SK-N-MC (cell line): ENCODE measurements at places on chromosomes 6 and 20.
A peak's percentile ranks its signal among the peaks of the same experiment; 100 is the strongest.

DNA sequence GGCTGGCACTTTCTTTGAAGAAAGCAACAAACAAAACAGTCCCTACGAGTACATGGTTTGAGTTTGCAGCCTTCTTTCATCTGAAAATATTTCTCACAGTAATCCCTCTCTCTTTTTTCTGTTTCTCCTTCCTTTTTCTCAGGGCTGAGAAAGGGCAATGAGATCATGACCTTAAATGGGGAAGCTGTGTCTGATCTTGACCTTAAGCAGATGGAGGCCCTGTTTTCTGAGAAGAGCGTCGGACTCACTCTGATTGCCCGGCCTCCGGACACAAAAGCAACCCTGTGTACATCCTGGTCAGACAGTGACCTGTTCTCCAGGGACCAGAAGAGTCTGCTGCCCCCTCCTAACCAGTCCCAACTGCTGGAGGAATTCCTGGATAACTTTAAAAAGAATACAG, 80.7 kb upstream of the CLDN20 start:
- DNase-seq, result no peak

- no peak for DNase-seq
Measured at GRCh38 chr20:49905415-49906091, 9.8 kb downstream of the SPATA2 start.

GRCh38 chr6:128719786-128720185, 163.2 kb upstream of the LAMA2 start:
- DNase-seq, result no peak

GRCh38 chr6:82169138-82169876, 78.2 kb downstream of the IBTK start:
- no peak for DNase-seq

DNA sequence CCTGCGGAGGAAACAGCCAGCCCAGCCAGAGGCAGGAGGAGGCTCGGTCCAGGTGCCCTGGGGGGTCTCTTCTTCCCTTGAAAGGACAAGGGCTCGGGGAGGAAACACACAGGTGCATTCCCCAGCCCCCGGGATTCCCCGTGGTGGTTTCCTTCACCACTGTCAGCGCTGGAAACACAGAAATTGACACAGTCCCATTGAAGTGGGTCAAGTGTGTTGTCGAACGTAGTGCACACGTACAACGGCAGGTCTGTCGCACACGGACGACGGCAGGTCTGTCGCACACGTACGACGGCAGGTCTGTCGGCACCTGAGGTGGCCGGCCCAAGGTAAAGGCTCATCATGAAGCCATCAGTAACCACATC, 80.9 kb downstream of the DLL1 start:
- no peak for DNase-seq

DNA sequence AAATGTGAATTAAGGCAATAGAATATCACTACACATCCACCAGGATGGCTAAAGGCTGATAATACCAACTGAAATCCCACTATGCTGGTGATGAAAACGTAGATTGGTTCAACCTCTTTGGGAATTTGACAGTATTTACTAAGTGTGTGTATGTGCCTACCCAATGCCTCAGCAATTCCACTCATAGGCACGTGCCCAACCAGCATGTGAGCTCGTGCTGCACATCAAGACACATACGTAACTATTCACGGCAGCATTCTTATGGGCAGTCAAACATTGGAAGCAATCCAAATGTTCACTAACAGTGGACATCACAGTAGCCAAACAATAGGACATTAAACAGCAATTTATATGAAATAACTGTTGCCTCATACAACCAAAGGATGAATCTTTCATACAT, 15.7 kb upstream of the AFDN start:
- no peak for DNase-seq

DNA sequence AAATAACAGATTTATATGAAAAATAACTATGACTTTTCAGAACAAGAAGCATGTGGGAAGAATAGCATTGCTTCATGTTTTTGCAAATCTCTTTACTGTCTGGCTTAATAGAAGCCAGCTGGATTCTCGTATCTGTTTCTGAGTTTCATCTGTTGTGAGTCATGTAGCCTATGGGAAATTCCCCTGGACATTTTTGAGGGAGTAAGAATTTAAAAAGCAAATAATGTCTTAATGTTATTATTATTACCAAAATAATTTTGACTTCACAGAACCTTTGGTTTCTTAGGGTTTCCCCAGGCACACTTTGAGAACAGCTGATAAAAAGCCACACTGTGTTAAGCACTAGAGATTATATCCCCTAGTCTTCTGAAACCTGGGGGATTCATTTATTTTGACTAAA, 75.8 kb downstream of the SYCP2L start:
- DNase-seq, result peak; percentile 37

DNA sequence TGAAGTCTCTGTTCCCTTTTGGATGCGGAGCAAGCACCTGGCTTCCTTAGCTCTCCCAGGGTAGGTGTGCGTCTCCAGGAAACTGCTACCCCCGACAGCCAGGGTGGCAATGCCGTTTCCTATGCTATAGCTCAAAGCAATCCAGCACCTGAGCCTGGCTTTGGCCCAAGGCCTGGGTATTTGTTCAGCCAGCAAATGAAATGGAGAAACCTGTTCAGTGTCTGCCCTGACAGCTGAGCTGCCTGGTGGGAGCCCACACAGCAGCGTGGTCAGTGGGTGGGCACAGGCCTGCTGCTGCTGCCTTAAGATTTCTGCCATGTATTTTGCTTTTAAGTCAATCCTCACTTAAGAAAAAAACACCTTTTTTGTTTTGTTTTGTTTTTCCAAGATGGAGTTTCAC, 13.7 kb downstream of the SPATA2 start:
- DNase-seq, result no peak

DNA sequence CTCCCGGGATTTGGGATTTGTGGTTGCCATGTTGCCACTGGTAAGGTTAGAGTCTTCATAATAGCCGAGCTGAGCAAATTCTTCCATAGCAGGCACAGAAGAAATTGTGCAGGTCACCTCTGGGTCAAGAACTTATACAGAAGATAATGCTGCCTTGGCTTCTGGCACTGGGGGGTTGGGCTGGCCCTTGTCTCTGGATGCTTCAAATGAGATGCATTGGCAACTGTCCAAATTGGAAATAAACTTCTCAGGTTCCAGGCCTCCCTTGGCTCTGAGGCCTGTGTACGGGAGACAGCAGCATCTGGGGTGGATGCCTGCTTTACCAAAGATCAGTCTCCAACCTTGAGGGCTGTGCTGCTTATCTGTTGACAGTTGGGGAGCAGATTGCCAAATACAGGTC, 26.2 kb downstream of the MYO6 start:
- no peak for DNase-seq

DNA sequence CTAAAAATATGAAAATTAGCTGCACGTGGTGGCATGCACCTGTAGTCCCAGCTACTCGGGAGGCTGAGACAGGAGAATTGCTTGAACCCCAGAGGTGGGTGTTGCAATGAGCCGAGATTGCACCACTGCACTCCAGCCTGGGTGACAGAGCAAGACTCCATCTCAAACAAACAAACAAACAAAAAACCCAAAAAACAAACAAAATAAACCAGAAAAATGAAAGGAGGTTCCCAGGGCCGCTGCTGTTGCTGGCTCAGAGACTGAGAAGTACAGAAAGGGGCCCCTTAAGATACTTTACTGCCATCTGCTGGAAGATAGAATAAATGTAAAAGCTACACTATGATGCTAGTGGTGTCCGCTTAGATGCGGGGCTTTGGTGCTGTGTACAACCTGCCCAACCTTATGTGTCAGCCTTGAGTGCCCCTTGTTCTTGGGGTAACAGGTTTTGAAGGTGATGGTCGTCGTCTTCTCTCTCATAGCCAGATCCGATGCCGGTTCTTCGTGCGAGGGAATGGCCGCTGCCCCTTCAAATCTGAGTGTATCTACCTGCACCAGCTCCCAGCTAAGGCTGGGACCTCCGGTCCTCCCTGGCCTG, 2.8 kb upstream of the FANCE start:
- no peak for DNase-seq

DNA sequence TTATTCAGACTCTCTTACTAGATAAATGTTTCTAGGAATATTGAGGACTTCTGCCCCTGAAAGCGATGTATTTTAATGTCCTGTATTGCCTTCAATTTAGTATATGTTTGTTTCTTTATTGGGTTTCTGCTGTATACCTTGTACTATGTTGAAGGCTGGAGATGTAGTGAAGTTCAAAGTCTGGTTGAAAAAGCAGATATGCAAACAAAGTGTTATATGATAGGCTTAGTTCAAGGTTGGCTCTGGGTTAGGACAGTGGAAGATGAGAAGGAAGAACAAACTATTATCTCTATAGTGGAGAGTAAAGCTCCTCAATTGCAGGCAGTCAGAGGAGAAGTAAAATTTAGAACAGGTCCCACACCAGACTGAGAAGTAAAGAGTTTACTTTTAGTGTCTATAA, 36.3 kb upstream of the ADGRG6 start:
- no peak for DNase-seq

- DNase-seq, result no peak
Measured at GRCh38 chr6:3039384-3039783, 28.9 kb upstream of the RIPK1 start.

- DNase-seq, result no peak
Measured at GRCh38 chr20:8646716-8647115, 422.2 kb upstream of the PLCB4 start.

GRCh38 chr6:22029171-22029570, 267.7 kb downstream of the PRL start:
- no peak for DNase-seq

DNA sequence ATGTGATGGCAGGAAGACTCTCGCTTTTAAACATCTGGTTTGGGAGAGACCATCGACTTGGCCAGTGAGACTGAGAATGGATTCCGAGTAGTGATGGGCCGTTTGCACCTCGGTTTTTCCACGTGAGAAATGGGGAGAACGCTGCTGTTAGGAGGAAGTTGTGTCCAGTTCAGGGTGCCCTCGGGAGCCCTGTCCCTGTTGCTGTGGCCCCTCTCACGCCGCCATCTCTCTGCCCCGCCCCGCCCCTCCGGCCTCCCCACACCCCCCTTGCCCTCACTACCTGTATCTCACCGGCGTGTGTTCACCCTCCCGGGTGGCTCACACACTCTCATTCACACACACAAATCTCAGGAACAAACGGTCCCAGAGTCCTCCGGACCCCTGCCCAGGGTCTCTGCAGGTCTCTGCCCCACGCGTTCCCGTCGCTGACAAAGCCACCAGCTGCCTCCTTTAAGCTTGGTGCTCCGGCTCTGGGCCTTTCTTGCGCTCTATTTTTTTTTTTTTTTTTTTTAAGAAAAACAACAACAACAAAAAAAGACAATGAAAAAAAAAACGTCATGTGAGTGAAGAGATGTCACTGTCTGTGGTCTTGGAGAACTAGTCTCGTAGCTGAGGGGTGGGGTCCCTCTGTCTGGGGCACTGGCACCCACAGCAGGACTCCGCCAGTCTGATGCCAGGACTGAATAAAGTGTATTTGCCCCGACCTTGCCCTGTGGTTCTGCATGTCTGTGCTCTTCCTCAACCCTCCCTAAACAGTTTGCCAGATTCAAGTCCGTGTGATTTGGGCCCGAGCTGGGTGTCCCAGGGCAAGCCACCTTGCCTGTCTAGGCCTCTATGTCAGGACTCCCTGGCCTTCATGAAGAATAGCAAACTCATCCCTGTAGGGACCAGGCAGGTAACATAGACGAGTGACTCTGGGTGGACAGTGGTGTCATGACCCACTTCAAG, 2.9 kb downstream of the SOX12 start:
- DNase-seq, result no peak

GRCh38 chr6:140758169-140758877, 1374.4 kb upstream of the GJE1 start:
- DNase-seq, result no peak

DNA sequence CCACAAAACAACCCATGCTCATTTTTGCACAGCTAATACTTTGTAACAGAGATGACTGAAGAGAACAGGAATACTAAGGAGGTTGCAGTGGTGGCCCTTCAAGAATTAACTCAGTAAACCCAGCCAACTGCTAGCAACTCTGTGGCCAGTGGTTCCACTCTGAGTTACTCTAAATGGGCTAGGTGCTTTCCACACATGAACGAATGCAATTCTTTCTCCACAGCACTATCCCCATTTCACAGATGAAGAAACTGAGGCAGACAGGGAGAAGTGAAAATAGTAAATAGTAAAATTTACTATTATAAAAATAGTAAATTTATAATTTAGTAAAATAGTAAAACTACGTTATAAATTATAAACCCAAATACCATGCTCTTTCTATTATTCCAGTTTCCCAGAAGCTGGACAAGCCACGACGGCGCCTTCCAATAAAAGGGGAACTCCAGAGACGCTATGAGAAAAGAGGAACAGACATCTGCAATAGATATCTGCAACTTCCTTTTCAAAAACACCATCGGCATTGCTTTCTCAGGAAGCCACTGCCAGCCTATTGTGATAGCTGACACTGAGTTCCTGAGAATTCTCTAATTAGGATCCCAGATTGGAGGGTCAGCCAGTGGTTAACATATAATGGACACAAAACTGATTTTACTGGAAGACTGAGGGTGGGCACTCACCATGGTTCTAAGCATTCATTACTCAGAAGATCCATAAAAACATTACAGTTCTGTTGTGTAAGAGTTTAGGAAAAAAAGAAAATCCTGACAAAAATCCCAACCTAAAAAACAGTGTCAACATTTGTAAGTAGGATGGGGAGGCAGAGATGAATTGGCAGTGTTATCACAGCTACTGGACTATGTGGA, 16.2 kb downstream of the FKBP1A start:
- no peak for DNase-seq

DNA sequence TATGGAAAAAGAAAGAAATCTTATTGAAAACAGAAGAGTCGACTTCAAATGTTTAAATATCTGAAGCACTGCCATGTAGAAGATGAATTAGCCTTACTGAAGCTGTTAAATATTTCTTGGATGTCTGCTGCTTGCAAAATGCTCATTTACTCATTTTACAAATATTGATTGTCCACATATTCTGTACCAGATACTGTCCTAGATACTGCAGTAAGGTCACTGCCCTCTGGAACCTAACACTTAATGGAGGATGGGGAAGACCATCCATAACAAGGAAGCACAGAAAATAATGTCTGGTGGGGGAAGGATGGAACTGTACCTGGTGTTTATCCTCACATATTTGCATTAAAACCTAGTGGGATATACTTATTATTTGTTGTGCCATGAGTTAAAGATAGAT, 99.0 kb downstream of the RCAN2 start:
- no peak for DNase-seq

- DNase-seq, result no peak
Measured at GRCh38 chr6:137266309-137266586, 47.1 kb upstream of the IFNGR1 start.

DNA sequence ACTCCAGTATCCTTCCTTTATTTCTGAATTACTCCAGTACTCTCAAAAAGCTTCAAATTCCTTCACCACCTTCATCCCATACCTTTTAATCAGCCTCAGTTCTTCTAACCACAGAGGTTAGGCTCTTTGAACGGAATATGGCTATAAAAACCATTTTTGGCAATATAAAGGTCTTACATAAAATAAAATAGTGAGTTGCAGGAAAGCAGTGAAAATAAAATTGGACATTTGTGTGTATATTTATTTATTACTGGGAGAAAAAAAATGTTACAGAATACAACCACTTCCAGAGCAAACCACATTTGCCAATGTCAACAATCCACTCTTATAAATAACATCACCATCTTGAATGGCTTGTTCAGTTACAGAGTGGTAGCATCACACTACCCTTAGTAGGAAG, 7.7 kb downstream of the HDDC2 start:
- no peak for DNase-seq
